ENCODE measurements at places on chromosomes 5 and 9.

DNA sequence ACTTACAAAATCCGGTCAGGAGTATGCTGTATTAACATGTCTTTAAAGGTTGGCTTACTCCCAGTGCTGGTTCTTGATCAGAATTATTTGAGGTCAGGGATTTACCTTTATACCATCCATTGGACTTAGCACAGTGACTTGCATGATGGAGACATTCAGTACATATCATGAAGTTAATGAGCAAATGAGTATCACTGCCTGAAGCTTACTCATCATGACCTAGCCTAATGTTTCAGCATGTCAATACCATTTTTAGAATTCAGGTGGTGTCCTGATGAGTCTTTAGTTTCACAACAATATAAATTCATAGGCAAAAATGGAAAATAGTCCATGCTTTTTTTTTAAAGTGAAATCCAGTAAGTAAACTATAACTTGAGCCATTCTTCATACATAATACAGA, 226.0 kb upstream of the C9orf72 start:
- no peak for DNase-seq

DNA sequence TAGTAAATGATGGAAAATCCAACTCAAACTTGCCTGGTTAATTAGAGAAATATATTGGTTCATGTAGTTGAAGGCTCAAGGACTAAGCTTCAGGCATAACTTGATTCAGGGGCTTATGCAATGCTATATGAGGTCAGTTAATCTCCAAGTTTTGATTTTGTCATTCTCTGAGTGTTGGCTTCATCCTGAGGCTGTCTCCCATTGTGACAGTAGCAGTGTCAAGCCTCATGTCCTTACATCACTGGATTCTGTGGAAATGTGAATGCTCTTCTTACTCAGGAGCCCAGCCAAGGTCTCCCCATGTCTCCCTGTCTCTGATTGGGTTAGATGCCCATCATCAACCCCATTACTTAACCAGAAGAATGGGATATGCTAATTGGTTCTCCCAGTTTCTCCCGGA, 44.4 kb upstream of the SNX2 start:
- DNase-seq = peak; percentile 84

DNA sequence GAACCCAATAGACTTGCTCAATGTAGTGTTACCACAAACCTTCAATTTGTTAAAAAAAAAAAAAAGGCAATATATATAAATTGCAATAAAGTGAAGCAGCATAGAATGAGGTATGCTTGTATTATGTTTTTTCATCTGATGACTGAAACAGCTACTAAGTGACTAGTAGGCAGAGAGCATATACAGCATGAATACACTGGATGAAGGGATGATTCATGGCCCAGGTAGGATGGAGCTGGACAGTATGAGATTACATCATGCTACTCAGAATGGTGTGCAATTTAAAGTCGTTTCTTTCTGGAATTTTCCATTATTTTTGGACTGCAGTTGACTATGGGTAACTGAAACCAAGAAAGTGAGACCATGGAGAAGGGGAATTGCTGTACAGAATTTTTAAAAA, 161.2 kb downstream of the GNA14 start:
- DNase-seq = no peak

DNA sequence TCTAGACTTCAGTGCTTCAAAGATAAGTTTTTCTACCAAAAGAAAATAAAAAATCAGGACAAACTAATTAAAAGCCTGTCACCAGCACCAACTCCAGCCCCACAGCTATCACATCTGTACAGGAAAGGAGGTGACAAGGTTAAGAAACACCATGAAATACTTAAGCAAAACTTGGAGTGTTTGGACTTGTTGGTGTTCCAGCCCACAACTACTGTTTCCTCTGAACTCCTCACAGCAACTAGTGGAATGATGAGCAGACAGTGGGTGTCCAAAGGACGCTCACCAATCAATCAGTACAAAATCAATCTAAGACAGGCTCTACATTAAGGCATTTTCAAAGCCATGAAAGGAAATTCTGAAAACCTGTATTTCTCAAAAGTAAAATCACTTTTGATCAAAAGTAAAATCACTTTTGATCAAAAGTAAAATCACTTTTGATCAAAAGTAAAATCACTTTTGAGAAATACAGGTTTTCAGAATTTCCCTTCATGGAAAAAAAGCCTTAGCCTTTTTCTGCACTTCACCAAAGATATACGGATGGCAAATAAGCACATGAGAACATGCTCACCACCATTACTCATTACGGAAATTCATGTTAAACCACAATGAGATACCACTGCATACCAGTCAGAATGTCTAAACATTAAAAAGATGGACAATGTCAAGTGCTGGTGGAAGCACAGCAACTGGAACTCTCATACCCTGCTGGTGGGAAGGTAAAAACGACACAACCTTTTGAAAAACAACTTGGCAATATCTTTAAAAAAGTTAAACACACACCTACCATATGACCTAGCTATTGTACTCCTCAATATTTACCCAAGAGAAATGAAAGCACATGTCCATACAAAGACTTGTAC, 79.7 kb downstream of the MED27 start:
- peak; percentile 27 for DNase-seq

GRCh38 chr5:54628050-54628449, 110.5 kb downstream of the SNX18 start:
- DNase-seq = no peak

DNA sequence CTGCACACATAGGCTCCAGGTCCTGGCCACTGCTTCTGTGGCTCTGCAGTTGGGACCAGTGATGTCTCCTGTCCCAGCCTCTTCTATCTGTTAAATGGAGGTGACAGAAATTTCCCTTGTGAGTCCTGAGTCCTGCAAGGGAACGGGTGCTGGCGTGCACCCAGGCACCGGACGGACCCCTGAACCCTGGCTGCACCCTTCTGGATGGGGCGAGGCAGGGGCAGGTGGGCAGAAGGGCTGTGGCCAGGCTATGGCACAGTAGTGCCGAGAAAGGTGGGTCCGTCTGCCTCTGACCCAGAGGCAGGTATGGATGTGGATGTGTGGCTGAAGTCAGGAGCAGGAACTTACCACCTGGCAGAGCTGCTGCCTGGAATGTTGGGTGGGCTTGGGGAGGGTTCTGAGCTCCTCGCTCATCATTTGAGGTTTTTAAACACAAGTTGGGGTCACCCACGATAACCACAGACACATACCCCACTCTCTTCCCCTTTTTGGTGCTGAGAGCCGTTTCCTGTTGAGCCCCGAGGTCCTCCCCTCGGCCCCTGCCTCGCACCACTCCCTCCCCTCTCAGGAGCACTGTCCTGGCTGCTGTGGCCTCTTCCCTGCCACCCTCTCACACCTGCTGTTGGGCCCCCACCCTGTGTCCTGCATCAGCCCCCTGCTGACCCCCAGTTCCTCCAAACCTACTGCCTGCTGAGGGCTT, 82.0 kb downstream of the COL5A1 start:
- DNase-seq = no peak

DNA sequence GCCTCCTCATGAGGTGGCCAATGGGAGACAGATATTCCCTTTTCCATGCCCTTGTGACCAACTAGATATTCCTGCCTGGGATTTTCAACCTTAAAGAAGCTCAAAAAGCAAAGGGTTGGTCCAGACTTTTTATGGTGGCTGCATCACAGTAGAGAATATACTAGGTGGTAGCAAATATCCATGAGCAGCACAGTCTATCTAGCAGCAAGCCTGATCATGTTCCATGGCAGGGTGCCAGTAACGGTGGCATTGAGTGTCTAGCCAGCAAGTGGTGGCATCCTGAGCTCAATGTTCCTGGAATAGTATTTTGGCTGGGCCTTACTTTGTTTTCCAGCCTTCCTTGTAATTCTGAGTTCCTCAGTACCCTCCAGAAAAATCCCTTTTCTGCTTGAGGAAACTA, 25.8 kb downstream of the CDC25C start:
- no peak for DNase-seq

GRCh38 chr5:53874409-53874808, 314.0 kb downstream of the NDUFS4 start:
- peak; percentile 16 for DNase-seq

DNA sequence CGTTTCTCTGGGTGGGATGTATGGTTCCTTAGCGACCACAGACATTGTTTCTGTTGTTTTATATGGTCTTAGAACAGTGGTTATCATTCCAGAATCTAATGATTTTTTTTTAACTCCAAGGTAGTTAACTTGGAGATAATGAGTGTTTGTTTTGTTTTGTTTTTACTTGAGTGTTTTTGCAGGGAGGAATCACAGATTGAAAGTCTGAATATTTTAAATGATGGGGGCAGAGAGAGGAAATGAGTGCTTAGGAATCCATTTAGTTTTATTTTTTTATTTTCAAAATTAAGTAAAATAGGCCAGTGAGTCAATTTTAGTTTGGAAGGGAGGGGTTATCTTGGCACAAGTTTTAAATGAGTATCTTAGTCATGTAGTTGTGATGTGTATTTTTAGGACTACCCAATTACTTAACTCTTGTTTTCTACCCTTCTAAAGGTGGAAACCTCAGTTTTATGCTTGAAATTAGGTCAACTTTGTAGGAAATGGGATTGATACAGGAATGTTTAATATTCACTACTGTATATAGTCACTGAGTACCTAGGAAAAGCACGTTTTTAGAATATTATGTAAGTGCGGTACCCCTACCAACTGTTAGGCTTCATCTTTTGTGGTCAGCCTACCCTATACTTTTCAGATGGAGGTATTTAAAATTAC, 2.0 kb downstream of the UBE2R2 start:
- DNase-seq = peak; percentile 24

DNA sequence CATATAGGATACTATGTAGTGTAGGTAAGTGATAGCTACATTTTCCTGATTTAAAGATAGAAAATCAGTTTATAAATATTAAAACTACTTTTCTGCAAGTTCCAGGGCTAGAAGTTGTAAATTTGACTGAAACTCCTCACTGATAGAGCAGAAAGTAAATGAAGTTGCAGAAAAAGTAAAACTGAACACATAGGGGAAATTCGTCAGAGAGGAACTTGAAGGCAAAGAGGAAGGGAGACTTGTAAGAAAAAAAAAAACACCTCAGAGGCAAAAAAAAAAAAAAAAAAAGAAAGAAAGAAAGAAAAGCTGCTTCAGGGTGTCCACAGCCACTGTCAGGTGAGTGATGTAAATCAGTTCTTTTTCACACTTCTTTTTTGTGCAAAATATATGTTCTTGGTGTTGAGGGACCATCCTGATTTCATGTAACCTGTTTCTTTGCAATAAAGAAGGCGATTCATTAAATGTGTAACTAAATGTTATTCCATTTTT, 336.2 kb upstream of the ZNF462 start:
- DNase-seq = no peak

DNA sequence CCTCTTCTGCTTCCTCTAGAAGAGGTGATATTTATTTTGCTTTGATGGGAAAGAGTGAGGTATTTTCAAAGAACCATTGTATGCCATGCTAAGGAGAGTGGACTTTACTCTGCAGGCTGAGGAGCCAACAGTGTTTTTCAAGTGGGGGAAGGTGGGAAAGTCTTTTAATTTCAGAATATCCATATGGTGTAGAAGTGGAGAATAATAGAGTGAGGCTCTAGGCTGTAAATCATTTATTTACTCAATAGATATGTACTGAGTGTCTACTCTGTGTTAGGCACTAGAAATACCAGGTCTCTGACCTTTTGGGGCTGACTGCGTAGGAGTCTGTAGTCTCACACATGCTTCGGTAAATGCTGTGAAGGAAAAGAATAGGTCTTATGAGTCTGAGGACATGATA, 30.7 kb upstream of the TENT2 start:
- DNase-seq = no peak

DNA sequence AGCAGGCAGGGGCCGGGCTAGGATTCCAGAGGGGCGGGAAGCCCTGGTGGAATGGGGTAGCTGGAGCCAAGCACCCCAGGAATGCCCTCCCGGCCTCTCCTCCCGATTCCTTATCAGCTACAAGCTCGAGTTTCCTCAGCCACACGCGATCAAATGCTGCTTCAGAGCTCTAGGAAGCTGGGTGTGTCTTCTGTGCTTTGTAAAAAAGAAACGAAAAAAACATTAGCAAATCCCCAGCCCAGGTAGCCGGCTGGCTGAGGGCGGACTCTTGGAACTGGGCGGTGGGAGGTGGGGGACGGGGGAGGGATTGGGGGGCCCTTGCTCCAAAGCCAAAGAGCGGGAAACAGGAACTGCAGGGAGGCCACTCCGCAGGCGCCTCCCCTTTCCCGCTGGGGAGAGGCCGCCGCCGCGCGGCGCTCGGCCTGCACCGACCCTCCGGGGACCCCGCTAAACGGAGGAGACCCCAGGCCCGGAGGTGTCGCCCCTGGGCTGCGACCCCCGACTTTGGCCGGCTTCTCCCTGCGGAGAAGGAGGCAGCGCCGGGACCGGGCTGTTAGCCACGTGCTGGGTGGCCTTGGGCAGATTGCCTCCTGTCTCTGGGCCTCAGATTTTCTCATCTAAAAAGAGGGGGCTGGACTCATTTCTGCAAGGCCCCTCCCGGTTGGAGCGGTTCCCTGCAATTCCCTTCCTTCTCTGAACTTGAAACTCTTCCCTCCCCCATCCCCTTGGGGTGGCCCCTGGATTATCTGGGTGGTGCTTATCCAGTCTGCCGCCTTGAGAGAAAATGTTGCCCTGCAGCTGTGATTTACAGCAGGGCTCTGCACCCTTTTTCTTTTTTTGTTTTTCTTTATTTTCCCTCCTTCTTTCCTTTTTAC, 40.9 kb upstream of the FABP6 start:
- DNase-seq = no peak

GRCh38 chr9:136474021-136474640, 8.7 kb downstream of the SEC16A start:
- no peak for DNase-seq

DNA sequence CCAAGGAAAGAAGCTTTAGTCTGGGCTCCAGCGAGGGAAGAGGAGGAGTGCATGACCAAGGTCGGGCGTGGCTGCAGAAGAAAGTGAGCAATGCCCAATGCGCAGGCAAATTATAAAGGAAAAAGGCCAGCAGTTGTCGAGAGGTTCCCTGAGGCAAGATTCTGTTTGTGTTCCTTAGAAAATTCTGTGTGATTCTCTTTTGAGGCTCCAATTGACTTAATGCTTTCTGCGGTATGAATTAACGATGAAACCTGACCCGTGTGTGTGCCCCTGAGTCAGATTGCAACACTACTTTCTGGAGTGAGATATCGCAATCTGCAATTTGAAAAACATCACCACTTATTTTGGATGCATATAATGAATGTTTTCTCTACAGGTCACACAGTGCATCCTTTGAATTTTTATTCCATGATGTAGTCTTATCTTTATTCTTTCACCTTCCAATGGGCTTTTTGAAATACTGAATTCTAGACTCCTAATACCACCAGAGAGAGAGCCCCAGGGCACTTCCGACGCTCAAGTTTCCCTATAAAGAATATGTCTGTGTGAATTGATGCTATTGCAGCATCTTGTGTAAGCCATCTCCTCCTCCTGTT, 117.9 kb upstream of the IL6ST start:
- no peak for DNase-seq

- no peak for DNase-seq
These were observed 53.8 kb upstream of the KCNMB1 start for GRCh38 chr5:170442921-170443320.

GRCh38 chr5:174145091-174145490, 99.6 kb downstream of the NSG2 start:
- no peak for DNase-seq

DNA sequence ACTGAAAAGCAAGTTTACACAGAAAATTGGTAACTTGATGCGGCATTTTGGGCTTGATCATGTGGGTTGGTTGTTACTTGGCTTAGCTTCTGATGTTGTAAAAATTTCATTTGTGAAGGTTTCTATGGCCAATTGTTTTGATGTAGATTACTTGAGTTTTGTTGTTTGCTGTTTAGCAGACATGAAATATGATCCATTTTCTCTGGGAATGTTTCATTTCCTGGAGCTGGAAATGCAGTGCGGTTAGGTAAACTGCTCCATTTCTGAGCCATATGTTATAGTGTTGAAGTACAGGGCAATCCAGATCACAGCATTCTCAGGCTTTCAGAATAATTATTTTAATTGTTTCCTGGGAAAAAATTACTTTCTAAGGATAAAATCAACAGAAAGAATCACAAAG, 396.9 kb downstream of the ENC1 start:
- DNase-seq = no peak

All from inflammatory macrophage treated with lipopolysaccharide for 4 hours (primary cell).